ENCODE measurements at places on chromosomes 2 and 18.

DNA sequence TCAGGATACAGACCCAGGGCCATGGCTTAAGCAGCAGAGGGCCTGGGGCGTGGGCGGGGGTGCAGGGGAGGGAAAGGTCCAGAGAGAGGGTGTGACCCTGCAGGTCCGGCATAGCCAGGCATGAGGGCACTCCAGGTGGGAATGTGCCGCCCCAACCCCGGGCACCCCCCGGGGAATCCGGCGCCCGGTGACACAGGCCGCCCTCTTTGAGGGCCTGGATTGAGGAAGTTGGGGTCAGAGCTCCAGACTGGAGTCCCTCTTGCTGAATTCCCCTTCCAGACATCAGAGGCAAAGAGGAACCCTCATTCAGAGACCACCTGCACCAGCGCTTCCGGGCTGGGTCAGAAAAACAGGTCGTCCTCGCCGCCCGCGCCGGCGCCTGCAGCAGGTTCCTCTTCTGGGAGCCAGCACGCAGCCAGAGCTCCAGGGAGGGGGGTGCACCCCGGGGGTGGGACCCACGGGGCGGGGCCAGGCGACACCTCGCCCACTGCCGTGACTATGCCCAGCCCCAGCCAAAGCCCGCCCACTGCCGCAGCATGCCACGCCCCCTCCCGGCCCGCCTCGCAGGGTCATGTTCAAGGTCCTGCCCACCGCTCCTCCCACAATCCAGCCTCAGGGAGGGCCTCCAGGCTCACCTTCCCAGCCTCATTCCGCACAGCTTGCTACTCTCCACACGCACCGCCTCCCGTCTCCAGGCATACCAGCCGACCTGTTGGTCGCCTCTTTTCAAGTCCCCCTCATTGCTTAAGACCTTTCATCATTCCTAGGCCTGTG is 98.3 kb upstream of the ID2 start:
- no peak for DNase-seq

- DNase-seq, result no peak
These were observed 323.9 kb downstream of the XIRP2 start for GRCh38 chr2:167212014-167212648.

GRCh38 chr2:170690640-170691039 is 24.5 kb upstream of the SP5 start:
- no peak for DNase-seq

GRCh38 chr18:71131918-71132317 is 843.1 kb downstream of the SOCS6 start:
- no peak for DNase-seq

- no peak for DNase-seq
These were observed 57.8 kb upstream of the GPR45 start for GRCh38 chr2:105183555-105184323.

GRCh38 chr18:9066817-9067306 is 35.6 kb upstream of the NDUFV2 start:
- DNase-seq, result no peak

- no peak for DNase-seq
These were observed 113.4 kb upstream of the MCFD2 start for GRCh38 chr2:47028846-47029560.

GRCh38 chr2:172723286-172723685 is 12.4 kb upstream of the RAPGEF4 start:
- DNase-seq, result no peak

DNA sequence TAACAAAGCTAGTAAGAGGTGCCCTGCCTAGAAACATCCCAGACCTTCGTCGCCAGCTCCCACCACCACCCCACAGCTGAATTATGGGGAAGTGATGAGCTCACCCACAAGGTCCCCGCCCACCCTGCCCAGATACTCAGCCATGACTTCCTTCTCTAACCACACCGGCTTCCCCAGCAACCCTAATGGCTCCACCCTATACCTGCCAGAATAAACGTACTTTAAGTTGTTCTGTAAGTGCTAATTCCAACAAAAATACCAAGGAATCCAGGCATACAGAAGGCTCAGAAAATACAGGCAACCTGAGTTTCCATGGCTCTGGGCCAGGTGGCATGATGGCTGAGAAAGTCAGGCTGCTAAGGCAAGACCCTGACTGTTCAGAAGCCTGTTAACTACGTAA is 39.1 kb downstream of the TMEM163 start:
- DNase-seq, result no peak

DNA sequence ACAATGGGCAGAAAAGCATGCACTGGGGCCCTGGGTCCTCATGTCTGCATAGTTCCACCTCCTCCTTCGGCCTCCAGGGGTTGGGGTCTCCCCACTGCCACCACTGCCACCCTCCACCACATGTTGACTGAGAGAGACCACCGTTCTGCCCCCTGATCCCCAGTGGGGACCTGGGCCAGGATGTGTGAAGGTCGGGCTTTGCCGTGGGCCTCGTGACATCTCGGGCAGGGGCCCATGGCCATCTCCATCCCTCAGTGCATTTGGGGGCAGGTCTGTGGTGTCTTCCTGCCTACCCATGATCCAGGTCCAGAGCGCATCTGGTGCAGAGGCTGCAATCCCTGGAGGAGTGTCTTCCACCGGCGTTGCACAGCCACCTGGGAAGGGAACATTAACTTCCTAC is 166.8 kb upstream of the POU3F3 start:
- DNase-seq, result no peak

DNA sequence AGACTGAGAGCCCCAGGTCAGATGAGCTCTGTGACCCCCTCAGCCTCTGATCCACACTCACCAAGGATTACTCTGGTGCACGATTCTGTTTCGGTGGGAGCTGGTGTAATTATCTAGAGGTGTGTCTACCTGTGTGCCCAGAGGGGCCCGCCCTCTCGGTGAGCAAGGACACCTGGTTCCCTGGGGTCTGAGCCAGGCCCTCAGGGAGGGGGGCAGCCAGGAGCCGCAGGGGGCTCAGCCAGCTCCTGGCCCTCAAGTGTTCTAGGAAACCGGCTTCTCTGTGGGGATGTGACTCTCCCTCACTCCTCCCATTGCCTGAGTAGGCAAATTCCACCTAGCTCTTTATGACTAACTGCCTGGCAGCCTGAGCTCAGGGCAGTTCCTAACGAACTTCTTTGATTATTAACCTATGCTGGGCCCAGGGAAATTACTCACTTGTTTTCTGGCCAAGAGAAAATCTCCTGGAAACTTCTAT is 17.4 kb downstream of the AGAP1 start:
- DNase-seq, result no peak

- DNase-seq, result no peak
These were observed 566 bp downstream of the GATA6 start for GRCh38 chr18:22169889-22170420.

DNA sequence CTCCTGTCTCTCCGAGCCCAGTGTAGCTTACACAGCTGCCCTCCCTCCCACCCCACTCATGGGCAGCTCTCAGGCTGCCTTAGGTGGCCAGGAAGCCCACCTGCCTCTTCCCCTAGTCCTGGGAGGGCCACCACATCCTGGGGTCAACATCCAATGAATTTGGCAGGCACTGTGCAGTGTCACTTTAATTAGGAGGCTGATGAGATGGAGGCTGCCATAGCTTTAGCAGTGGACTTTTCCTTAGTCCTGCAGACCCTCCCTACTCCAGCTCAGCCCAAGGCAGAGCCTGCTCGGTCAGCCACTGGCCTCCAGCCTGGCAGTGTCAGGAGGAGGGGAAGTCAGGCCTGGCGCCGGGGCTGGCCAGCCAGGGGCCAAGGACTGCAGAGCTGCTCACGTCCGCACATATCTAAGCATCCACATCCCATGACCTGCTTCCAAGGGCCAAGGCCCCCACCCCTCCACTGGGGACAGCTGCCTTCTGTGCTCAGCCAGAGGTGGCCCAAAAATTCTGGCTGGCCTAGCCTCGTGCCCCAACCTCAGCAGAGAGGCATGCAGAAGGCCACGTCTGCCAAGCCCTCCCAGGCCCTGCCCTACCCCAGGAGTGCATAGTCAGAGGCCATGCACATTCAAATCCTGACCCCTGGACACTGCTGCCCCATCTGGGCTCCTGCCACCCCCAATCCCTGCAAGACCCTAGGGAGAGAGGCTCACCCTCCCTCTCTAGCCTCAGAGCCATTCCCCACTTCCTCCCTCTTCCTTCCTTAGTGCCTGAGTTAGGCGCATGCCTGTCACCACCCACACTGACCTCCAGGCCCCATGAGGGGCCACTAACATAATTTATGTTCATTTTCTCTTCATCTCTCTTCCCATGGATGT is 33.1 kb downstream of the ADRA2B start:
- DNase-seq, result no peak

DNA sequence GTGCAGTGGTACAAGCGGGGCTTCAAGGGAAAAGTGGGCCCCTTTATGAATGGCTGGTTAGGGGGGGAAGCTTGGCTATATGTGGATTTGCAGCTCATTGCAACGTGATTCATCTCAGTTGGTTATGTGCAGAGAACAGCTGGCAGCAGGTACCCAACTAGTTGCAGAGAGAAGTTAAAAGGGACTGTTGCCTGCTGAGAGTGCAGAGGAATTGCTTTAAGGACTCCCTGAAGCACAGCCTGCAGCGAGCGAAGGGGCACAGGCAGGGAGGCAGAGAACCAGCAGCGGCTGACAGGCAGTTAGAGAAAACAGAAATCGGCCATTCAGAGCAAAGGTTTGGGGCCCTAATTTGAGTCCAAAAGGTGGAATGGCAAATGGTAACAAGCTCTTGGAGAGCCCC is 278.2 kb upstream of the LYPD1 start:
- no peak for DNase-seq

DNA sequence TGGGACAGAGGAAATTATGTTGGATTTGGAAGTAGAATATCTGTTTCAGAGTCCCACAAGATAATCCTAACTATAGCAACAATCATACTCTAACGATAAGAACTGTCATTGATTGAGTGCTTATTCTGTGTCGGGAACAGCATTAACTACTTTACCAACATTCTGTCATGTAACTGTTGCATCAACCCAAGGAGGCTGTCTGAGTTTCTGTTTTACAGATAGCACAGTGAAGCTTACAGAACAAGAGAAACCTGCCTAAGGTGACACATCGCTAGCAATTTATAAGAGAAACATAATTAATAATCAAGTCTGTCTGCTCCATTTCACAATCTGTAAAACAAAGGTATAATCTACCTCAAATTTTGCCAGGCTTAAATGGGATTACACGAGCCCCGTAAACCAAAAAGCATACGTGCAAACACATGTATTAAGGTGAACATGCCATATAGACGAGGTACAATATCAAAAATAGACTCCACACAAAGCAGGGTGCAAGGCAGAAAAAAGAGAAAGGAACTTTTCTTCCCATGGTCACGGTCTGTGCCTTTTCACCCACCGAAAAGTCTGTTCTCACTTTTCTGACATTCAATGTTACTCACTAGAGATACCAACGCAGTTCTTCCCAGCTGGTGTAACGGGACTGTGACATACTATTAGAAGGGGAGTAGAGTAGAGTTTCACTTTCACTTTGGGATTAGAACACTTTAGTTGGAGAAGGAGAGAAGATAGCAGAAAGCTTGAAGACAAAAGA is 37.2 kb upstream of the SLC8A1 start:
- no peak for DNase-seq

DNA sequence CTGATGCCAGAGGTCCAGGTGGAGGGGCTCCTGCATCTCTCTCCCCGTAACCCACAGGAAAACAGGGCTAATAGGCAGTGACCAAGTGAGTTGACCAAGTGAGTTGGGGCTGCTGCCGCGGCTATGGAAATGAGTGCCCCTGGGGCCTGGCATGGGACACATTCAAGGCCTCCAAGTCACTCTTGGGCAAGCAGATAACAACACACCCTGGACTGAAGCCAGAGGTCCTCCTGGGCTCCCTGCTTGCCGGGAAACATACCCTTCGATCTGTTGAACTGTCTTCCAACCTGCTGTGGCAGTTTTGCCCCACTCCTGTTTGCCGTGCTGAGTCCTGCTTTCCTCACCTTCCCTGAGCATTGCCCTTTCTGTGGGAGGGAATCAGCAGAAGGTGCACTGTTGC is 89.2 kb downstream of the LIPG start:
- DNase-seq, result no peak

DNA sequence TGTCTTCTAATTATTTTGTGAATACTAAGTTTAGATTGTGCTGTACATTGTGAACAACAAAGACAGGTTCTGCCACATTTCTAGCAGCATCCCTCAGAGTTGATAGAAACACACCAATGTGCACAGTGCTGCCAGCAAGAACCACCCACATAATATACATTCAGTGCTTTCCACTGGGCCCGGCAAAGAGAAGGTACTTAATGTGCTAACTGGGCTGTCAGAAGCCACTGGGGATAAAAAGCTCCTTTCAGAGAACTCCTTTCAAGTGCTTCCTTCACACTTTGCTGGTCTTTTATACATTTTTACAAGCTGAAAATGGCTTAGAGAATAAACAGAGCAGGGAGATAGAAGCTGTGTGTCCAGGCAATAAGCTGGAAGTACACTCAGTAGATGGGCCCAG is 58.0 kb upstream of the CAPN13 start:
- no peak for DNase-seq

DNA sequence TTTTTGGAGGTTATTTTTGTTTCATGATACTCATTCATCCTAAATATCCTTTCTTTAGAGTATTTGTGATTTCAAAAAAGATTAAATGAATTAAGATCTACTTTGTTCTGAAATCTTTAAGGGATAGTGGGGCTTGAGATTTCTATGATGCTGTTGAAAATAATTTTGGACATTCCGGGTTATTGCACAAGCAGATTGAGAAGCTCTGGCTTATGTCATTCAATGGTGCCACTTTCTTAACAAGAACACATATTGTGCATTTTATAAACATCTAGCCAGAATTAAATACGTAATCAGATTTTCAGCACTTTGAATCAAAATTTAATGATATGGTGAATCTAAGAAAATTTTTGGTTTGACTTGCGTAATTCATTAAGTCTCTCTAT is 207.7 kb upstream of the COL3A1 start:
- DNase-seq, result no peak

DNA sequence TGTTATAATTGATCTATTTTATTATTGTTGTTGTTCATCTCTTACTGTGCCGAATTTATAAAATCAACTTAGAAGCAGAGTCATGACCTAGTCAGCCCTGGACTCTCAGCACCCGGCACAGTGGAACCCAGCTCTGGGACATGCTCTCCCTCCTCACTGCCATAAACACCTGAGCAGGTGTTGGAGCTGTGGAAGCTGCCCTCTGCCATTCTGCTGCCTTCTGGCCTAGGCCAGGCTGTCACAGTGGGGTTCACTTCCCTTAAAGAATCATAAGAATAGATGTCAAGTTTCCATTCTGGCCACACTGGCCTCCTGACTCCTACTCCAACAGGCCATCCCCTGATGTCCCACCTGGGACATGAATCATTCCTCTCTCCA is 192.2 kb downstream of the ZFP36L2 start:
- no peak for DNase-seq

GRCh38 chr2:98347298-98348065 is 1.2 kb downstream of the CNGA3 start:
- DNase-seq, result no peak

GRCh38 chr2:28721601-28722191 is 29.9 kb upstream of the PPP1CB start:
- DNase-seq, result no peak

Measured in GM04504 (cell line).